ENCODE measurements at places on chromosomes 5 and 9.

DNA sequence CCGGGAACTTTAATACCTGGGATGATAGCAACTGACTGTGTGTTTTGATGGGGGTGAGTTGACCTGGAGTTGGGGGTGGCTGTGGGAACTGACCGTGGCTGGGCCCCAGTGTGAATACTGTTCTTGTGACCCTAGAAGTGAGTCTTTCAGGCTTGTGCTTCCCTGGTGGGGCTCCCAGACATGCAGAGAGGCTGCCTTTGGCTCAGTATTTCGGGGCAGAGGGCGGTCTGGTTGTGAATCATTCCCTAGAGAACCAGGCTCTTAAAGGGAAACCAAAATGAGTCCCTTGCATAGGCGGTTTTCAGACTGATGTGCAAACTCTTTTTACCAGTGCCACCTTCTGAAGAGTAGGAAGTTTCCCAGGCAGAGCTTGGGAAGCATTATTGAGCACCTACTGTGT is 132.1 kb downstream of the MACROH2A1 start:
- DNase-seq: no peak

- DNase-seq: no peak
Observed at GRCh38 chr9:134393582-134394280, 67.5 kb downstream of the RXRA start.

DNA sequence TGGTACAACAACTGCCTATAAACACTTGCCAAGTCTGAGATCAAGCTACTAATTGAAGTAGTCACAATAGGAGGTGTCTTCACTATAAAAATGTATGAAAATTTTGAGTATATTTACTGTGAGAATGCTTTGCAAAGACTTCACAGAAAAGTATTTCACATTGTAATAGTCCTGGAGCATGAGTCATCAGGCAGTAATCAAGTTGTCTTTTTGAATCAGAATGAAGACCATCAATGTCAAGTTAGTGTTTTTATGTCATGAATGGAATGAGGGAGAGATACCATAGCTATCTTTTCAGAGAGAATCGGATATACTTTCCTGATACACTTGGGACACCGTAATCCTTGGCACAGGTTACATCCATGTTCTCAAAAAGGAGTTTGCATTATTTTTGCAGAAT is 466.9 kb upstream of the ARRDC3 start:
- DNase-seq: no peak

DNA sequence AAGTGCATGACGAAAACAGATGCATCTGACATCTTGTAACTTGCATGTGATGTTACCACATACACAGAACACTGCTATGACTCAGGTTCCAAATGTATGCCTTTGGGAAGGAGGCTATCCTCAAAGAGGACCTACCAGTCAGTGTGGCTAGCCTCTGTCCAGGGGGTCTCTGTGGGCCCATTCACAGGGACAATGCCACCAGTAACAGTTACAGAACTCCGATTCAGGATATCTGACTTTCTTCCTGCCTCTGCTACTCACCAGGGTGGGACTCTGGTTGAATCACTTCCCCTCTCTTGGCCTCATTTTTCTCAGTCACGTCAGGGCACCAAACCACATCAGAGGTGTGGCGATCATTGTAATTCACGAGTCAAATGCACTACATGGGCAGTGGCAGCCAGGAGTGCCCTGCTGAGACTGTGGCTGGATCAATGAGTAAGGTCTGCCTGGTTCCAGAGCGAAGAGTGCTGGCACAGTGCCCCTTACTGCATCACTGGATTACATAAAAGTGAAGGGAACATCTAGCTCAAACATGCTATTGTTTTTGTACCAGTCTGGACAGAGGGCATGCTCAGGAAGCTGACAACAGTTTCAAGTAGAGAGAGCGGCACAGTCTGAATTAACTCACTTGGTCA is 13.2 kb downstream of the ATOX1 start:
- no peak for DNase-seq

GRCh38 chr9:136686794-136687711 is at the start of gene AGPAT2:
TSS of gene AGPAT2 (minus strand) at chr9:136687457. CDS start at chr9:136687357, 100 bp downstream.
- DNase-seq: no peak

DNA sequence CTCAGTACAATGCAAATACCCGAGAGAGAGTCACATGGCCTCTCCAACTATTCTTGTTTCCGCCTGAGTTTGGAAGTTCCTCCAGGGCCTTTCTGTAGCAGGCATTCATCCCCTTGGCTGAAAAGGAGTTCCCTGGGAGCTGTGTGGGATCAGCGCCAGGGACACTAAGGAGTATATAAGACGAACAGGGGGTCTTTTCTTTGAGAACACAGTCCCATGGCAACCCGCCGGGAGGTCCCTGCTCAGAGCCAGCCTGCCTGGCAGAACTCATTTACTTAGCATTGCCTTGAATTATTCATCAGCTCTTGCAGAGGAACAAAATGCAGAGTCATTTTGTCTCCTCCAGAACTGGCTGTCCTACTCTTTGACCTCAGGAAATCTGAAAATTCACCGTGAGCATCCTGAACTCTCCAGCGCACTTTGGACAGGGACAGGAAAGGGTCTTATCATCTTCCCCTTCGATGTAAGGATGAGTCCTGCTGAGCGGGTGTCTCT is 120.4 kb upstream of the OSMR start:
- no peak for DNase-seq

GRCh38 chr9:105055917-105056316 is 128.0 kb upstream of the ABCA1 start:
- DNase-seq: no peak

GRCh38 chr9:20564650-20565049 is 57.6 kb downstream of the MLLT3 start:
- no peak for DNase-seq

DNA sequence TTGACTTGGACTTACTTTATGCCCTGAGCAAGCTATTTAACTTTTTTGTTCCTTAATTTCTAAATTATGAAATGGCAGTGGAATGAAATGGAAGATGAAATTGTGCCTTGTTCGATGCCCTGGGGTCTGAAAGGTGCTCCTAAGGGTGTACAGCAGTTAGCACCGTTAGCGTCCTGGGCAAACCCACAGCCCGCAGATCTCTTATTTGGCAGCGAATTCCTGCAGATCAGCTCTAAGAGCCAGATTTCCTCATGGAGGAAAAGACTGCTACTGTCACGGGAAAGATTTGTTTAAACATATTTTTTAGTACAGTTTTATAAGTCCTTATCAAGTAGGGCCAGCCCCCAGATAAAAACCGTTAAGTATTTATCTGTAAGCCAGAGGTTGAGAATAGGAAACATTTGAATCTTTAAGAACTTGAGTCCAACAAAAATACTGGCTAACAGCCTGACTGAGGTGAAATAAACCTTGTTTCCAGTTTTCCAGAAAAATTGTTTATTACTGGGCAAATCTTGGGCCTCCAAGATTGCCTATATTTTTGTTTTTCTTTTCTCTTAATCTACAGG is 216.5 kb upstream of the DMRT1 start:
- DNase-seq: no peak

- no peak for DNase-seq
Observed at GRCh38 chr5:56585999-56586691, 229.2 kb upstream of the MAP3K1 start.

- no peak for DNase-seq
Observed at GRCh38 chr5:14630671-14631070, 33.8 kb upstream of the OTULIN start.

- DNase-seq: no peak
Observed at GRCh38 chr5:133244242-133244641, 192.4 kb downstream of the HSPA4 start.

DNA sequence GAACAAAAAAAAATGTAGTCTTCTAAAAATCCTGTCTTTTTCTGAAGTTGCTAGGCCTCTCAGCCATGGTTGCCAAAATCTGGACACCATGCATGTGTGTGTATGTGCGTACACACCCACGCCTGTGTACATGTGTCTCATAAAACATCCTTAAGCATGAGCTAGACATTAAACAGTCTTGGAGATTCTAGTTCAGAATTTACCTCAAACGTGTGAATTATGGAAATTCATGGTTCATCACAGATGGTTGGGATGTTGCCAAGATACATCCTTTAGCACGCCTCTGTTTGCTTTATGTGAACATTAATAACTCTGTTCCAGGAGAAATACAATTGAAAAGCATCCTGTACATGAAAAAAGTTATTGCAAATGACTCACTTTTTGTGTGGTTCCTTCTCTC is 53.0 kb downstream of the F2RL2 start:
- DNase-seq: no peak

GRCh38 chr5:109408991-109409843 is 557 bp downstream of the PJA2 start:
- DNase-seq: no peak

GRCh38 chr9:136973618-136974617 is 3.4 kb upstream of the PTGDS start:
- DNase-seq: no peak

- no peak for DNase-seq
Observed at GRCh38 chr5:176994460-176995121, 12.0 kb downstream of the UIMC1 start.

- DNase-seq: no peak
Observed at GRCh38 chr5:139061856-139062255, 136.3 kb downstream of the SIL1 start.

- DNase-seq: no peak
Observed at GRCh38 chr5:153555420-153556114, 65.1 kb downstream of the GRIA1 start.

- DNase-seq: no peak
Observed at GRCh38 chr9:107472581-107473340, 16.8 kb downstream of the KLF4 start.

- DNase-seq: no peak
Observed at GRCh38 chr9:7165331-7165975, 407.7 kb downstream of the KDM4C start.

DNA sequence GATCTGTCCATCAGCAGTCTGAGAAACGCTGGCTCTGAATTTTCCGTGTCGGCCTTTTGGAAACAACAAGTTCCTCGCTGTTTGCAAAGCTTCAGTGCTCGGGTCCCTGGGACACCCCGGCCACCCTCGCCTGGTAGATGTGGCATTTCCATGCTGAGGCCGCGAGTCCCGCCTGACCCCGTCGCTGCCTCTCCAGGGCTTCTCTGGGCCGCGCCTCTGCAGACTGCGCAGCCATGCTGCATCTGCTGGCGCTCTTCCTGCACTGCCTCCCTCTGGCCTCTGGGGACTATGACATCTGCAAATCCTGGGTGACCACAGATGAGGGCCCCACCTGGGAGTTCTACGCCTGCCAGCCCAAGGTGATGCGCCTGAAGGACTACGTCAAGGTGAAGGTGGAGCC is 4.7 kb downstream of the NTNG2 start:
- no peak for DNase-seq

- no peak for DNase-seq
Observed at GRCh38 chr5:92713335-92713743, 867.7 kb downstream of the NR2F1-AS1 start.

- no peak for DNase-seq
Observed at GRCh38 chr9:126984969-126985368, 70.4 kb downstream of the RALGPS1 start.

DNA sequence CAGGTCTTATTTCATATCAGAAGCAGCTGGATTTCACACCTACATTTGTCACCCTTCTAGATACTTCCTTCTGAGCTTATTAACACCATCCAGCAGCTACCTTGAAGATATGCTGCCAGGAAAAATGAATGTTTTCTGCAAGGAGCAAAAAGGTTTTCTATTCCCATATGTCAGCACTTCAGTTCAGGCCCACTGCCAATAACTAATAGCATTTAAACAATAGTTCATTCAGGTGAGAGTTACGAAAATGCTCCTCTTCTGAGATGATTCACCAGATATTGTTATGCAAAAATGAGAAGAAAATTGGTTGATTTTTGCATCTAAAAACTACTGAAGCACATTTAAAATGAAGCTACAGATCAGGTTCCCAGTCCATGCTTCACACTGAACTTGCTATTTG is 56.4 kb upstream of the ISL1 start:
- DNase-seq: no peak

- no peak for DNase-seq
Observed at GRCh38 chr5:10801931-10802666, 41.1 kb upstream of the DAP start.

- no peak for DNase-seq
Observed at GRCh38 chr9:16368237-16369087, 502.0 kb downstream of the BNC2 start.

DNA sequence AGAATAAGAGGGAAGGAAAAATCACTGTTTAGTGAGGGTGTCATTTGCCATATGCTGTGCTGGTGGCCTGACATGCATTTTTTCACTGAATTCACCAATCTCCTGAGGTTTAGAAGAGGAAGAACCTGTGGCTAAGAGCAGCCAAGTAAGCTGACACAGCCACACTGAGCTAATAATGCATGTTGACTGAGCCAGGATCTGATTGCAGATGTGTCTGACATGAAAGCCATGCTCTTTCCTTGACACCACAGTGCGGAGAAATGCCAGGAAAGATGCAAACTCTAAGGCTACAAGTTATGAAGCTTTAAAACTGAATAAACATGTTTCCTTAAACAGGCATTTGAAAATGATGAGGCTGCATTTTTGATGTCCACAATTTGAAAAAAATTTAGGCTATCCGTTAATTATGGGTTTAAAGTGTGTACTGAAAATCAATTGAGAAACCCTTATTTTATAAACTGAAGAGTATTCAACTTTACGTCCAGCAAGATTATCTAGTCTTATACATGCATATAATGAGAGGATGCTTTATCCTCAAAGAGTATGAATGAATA is 208.6 kb downstream of the FBN2 start:
- no peak for DNase-seq

DNA sequence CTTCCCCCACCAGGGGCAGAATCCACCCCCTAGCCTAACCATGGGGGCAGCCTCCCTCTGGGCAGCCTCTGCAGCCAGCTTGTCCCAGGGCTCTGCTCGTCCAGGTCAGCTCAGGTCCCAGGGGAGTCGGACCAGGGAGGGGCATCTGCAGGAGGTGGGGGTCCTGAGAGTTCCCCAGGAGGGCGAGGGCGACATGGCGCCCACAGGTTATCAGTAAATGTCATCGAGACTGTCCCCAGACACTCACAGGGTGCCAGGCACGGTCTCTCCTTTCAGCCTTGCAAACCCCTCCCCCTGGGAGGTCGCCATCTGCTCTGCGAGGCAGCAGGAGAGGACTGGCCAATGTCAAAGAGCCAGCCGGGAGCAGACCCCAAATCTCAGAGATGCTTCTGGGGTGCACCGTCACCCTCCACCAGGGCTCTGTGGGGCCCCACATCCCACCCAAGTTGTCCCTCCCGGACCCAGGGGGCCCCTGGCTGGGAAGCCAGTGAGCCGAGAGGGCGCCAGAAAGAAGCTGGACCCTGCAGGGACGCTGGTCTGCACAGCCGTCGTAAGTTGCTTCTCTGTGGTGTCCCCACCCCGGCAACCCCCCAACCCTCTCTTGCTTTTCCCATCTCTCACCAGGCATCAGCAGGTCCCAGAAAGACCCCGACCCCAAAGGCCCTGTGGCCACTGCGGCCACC is 69.3 kb downstream of the NTNG2 start:
- no peak for DNase-seq

GRCh38 chr5:121967187-121967586 is 5.4 kb downstream of the SRFBP1 start:
- DNase-seq: no peak
